ENCODE measurements at places on chromosomes 4 and X. TPM values are rescaled to one million over a fixed set of nuclear protein-coding genes. Genes with fewer than 3 reads are reported as not detected.
A peak's percentile ranks its signal among the peaks of the same experiment; 100 is the strongest.

Gene ADGRG2
- polyA plus RNA-seq, result under 0.01 TPM

Gene C1QTNF7
- 1.8 TPM for polyA plus RNA-seq

DNA sequence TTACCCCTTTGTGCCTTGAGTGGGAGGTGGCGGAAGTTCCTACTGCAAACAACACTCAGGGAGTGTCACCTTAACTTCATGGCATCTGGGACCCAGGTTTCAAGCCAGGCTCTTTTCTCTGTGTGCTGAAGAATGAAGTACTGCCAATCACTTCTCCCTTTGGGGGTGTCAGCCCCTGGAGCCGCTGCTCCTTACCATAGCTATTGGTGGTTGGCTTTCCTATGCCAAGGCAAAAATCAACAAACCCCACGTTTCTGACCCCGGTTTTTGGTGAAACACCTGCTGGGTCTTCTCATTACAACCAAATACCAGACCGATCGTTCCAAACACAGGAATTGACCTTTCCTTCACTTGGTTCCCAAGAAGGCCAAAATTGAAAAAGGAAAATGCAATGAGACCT is 19.7 kb upstream of the SLC2A9 start:
- no peaks in the 10 kb centered on the region for H3K4me1 ChIP-seq
- H3K4me3 ChIP-seq, result no peak overlapping the region
- no peaks in the 10 kb centered on the region for H3K27me3 ChIP-seq
- no peak for DNase-seq
- H3K36me3 ChIP-seq, result no peaks in the 10 kb centered on the region

GRCh38 chr4:180909279-180909678 is 1333.9 kb upstream of the TENM3 start:
- no peaks in the 10 kb centered on the region for H3K27me3 ChIP-seq
- no peaks in the 10 kb centered on the region for H3K4me1 ChIP-seq
- H3K36me3 ChIP-seq, result no peaks in the 10 kb centered on the region
- H3K4me3 ChIP-seq, result no peak overlapping the region
- DNase-seq, result no peak

DNA sequence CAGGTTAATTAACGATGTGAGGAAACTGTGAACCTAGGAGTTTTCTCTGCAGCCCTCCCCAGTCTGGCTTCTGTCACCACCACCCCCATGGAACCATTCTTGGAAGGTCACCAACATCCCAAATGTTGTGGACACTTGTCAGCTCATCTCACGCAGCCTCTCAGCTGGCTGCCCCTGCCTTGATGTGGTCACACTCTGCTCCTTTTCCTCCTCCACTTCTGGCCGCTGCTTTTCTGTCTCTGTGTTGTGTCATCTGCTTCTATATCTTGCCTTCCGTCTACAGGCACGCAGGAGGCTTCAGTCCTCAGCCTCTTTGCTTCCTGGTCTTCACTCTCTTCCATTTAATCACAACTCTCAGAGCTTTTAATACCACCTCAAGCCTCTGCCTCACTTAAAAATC is 371.5 kb upstream of the SLIT2 start:
- H3K4me1 ChIP-seq, result no peaks in the 10 kb centered on the region
- no peak overlapping the region for H3K27ac ChIP-seq
- H3K4me3 ChIP-seq, result no peak overlapping the region
- DNase-seq, result no peak

DNA sequence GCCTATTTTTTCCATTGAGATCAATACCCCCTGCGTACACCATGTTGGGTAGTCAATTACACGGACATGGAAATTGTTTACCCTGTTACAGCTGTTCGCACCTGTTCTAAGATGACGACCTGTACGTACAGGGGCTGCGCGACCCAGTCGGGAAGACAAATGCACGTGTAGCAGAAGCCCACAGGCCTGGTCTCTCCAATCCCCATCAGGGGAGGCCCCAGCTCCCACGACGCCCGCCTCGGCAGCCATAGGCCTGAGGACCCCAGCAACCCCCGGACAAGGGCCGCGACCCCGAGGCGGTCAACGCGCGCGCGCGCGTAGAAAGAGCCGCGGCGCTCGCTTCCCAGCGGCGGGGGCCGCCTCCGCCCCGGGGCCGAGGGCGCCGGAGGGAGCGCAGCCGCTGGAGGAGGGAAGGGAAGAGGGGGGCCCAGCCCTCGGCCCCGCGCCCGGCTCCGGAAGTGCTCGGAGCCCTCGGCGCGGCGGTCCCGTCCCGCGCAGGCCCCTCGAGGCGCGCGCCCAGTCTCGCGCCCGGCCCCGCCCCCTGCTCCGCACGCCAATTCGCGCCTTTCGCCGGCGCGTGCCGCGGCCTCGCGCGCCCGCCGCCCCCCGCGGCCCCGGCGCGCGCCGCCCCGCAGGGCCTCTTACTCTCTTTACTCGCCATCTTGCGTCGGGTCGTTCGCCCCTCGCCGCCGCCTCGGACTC is 618 bp downstream of the RBBP7 start:
- H3K4me1 ChIP-seq, result no peaks in the 10 kb centered on the region
- peak overlapping the region; percentile 53 for H3K4me3 ChIP-seq
- H3K27me3 ChIP-seq, result peaks cover 3% of the 10 kb centered on the region
- DNase-seq, result peak; percentile 22
- H3K36me3 ChIP-seq, result peaks cover 4% of the 10 kb centered on the region

DNA sequence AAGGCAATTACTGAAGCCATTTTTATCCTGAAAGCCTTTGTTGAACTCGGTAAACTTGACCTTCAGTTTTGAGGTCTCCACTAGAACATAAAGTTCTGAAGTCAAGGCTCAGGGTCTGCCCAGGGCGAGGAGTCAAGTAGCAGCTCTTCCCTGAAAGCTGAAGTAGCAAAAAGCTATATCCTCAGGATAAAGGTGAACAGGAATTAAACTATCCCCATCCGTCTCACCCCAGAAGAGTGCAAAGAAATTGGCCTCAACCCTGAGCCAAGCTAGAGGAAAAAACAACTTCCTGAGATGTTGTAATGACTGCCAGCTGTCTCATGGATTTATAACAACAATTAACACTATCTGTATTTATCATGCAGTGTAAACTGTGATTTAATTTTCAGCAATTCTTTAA is 590.8 kb downstream of the SPRY1 start:
- H3K4me1 ChIP-seq, result no peaks in the 10 kb centered on the region
- no peaks in the 10 kb centered on the region for H3K27me3 ChIP-seq
- H3K27ac ChIP-seq, result no peak overlapping the region
- no peak overlapping the region for H3K4me3 ChIP-seq
- DNase-seq, result no peak

DNA sequence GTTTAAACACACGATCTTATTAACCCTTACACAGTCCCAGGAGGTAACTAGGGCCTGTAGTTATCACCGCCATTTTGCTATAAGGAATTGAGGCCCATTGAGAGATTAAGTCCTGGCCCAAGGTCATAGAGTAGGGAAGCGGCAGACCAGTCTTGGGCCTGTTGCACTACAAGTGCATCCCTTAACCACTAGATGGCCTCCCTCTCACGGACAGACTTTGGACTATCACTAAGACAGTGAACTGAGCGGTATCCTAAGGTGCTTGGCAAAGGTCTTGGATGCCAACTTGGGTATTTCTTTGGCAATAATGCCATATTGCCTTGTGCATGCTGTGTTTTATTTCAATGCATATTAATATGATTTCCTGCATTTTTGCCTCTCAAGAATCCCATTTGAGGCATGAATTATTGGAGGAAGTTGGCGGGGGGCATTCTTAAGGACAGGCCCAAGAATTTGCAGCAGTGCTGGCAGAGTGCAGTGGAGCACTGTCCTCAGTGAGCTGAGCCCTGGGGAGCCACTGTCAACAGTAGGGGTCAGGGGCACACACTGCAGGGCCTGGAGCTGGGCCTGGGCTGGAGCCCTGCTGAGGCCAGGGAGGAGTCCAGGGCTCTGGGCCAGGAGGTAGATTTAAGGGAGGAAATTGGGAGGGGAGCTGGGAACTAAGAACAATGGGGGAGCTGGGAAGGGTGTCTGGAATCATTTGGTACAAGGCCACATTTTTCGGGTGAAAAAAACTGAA is 147.4 kb downstream of the SMIM20 start:
- H3K4me1 ChIP-seq, result no peaks in the 10 kb centered on the region
- DNase-seq, result peak; percentile 49
- H3K36me3 ChIP-seq, result no peaks in the 10 kb centered on the region
- no peaks in the 10 kb centered on the region for H3K27me3 ChIP-seq

DNA sequence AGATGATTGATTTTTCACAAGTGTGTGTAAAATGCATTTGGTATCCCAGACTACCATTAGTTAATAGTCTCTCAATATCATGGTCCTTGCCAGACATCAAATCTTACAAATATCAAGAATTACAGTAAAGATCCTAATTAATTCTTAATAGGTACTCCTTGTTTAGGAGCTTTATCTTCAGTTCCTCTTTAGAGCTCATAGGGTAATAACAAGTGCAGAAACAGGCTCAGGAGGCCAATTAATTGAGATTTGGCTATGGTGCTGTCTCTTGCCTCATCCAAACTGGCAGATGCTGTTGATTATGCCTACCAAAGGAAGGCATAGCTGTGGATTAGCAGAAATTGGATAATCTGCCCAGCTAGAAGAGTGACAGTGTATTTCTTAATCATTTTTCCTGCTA is 6.9 kb downstream of the MTMR1 start:
- no peak for DNase-seq
- no peaks in the 10 kb centered on the region for H3K4me1 ChIP-seq
- H3K36me3 ChIP-seq, result no peaks in the 10 kb centered on the region
- no peaks in the 10 kb centered on the region for H3K27me3 ChIP-seq
- H3K27ac ChIP-seq, result no peak overlapping the region

DNA sequence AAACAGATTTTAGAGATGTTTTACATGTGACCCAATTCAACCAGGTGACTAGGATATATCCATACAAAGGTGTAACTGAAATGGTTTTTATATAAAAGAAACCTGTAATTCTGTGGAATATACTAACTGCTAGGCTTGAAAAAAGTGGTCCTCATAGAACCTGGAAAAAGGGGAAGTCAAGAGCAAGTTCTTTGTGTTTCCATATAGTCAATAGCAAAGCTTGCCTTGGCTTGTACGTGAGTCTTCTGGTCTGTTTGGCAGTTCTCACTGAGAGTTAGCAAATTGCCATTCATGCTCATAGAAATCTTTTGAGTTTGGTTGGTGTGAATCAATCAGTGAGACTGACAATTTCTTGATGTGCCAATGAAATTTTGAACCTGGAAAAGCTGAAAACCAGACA is 79.4 kb upstream of the SMIM10 start:
- H3K27me3 ChIP-seq, result no peaks in the 10 kb centered on the region
- no peaks in the 10 kb centered on the region for H3K4me1 ChIP-seq
- no peaks in the 10 kb centered on the region for H3K36me3 ChIP-seq
- DNase-seq, result no peak
- no peak overlapping the region for H3K27ac ChIP-seq

- no peaks in the 10 kb centered on the region for H3K27me3 ChIP-seq
- H3K36me3 ChIP-seq, result no peaks in the 10 kb centered on the region
- no peak overlapping the region for H3K27ac ChIP-seq
- no peak for DNase-seq
- H3K4me1 ChIP-seq, result no peaks in the 10 kb centered on the region
- H3K4me3 ChIP-seq, result no peak overlapping the region
These were observed 51.0 kb upstream of the WDR17 start for GRCh38 chr4:176014583-176015108.

- H3K36me3 ChIP-seq, result no peaks in the 10 kb centered on the region
- no peaks in the 10 kb centered on the region for H3K4me1 ChIP-seq
- H3K27me3 ChIP-seq, result no peaks in the 10 kb centered on the region
- no peak overlapping the region for H3K27ac ChIP-seq
These were observed 14.7 kb downstream of the NDP start for GRCh38 chrX:43958529-43958928.

- H3K27me3 ChIP-seq, result no peaks in the 10 kb centered on the region
- H3K4me1 ChIP-seq, result peaks cover 3% of the 10 kb centered on the region
- no peak overlapping the region for H3K4me3 ChIP-seq
- peak overlapping the region; percentile 58 for H3K27ac ChIP-seq
- no peak for DNase-seq
These were observed 36.9 kb downstream of the ANKRD17 start for GRCh38 chr4:73221734-73222133.

- H3K27me3 ChIP-seq, result no peaks in the 10 kb centered on the region
- H3K36me3 ChIP-seq, result no peaks in the 10 kb centered on the region
- DNase-seq, result no peak
- no peak overlapping the region for H3K4me3 ChIP-seq
These were observed 7.2 kb downstream of the SYN1 start for GRCh38 chrX:47612418-47612817.

GRCh38 chrX:30957753-30958152 is 68.7 kb upstream of the TAB3 start:
- H3K4me1 ChIP-seq, result no peaks in the 10 kb centered on the region
- no peak overlapping the region for H3K4me3 ChIP-seq
- no peaks in the 10 kb centered on the region for H3K36me3 ChIP-seq
- no peaks in the 10 kb centered on the region for H3K27me3 ChIP-seq
- peak; percentile 45 for DNase-seq
- H3K27ac ChIP-seq, result no peak overlapping the region

DNA sequence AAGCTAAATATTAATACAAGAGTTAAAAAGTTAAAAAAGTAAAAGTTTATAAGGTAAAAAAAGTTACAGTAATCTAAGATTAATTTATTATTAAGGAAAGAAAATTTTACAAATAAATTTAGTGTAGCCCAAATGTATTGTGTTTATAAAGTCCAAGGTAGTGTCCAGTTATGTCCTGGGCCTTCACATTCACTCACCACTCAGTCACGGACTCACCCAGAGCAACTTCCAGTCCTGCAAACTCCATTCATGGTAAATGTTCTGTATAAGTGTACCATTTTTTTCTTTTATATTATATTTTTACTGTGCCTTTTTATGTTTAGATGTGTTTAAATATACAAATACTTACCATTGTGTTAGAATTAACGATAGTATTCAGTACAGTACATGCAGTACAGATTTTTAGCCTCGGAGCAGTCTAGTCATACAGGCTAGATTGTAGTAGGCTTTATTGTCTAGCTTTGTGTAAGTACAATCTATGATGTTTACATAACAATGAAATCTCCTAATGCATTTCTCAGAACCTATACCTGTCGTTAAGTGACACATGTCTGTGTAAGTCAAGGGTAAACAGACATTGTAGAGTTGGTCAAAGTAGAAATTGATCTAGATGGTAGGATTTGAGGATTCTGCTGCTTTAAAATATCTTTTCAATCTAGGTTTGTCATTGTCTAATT is 197.7 kb downstream of the GC start:
- no peak overlapping the region for H3K4me3 ChIP-seq
- no peak overlapping the region for H3K27ac ChIP-seq
- no peaks in the 10 kb centered on the region for H3K36me3 ChIP-seq
- DNase-seq, result no peak
- H3K27me3 ChIP-seq, result no peaks in the 10 kb centered on the region
- no peaks in the 10 kb centered on the region for H3K4me1 ChIP-seq

DNA sequence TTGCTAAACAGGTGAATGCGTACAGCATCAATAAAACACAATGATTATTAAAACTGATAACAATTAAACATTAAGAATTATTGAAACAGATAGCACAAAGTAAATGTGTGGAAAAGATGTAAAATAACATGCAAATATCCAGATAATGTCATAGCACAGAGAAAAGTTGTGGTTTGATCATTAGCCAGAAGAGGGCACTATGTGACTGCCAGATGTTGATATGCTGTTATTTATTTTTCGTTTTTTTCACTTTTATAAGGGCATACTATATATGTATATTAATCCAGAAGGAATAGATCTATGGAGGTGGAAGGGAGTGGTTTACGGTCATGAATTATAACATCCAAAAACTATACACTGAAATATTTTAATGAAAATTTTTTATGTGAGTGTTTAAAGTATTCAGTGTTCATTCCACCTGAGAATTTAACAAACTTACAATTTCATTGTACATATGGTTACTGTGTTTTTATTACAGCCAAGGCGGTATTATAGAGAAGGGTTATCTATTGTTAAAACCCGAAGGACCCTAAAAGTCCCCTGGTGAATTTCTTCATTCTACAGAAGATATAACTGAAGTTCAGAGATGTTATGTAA is 211.9 kb upstream of the UGT8 start:
- no peaks in the 10 kb centered on the region for H3K27me3 ChIP-seq
- no peak overlapping the region for H3K4me3 ChIP-seq
- DNase-seq, result peak; percentile 32
- no peak overlapping the region for H3K27ac ChIP-seq
- H3K36me3 ChIP-seq, result no peaks in the 10 kb centered on the region
